IPS DF 6.9 (cell line): ENCODE measurements at places on chromosomes 6 and 20.

DNA sequence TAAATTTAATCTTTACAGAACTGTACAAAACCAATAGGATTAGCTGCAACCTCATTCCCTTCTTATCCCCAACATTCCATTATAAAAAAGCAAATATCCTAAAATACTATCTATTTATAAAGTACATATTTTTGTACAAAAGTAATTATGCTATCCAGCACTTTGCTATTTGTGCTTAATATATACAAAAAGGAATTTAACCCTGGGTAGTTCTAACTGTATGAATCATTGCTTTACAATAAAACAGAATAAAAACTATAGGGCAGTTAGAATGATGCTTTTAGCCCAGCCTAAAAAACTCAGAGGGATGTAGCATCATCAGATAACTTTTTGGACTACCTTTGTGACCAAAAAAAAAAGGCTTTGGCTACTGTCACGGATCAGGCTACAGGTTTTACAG, 49.9 kb upstream of the KLHL31 start:
- DNase-seq, result no peak

DNA sequence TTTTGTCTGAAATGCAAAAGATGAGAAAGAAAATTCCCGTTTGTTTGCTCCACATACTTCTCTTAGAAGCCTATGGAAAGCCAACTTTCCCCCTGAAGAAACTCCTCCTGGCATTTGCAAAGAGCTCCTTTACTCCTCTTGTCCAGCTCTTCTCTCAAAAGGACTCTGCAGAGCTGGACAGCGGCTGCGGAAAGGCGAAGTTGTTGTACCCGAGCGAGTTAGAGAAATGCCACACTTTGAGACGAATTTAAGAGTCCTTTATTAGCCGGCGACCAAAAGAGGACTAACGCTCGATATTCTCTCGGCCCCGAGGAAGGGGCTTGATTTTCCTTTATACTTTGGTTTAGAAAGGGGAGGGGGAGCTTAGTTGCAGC, 157.8 kb downstream of the TRIM27 start:
- DNase-seq, result no peak

DNA sequence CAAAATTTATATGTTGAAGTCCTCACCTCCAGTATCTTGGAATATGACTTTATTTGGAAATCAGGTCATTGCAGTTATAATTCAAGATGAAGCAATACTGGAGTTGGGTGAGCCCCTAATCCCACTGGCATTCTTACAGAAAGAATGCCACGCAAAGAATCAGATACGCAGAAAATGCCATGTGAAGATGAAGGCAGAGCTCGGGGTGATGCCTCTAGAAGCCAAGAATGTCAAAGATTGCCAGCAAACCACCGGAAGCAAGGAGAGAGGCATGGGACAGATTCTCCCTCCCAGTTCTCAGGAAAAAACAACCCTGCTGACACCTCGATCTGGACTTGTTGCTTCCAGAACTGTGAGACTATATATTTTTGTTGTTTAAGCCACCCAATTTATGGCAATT, 273.4 kb upstream of the CITED2 start:
- DNase-seq, result no peak

- DNase-seq, result no peak
Measured at GRCh38 chr20:38700141-38700540, 24.1 kb upstream of the SLC32A1 start.

DNA sequence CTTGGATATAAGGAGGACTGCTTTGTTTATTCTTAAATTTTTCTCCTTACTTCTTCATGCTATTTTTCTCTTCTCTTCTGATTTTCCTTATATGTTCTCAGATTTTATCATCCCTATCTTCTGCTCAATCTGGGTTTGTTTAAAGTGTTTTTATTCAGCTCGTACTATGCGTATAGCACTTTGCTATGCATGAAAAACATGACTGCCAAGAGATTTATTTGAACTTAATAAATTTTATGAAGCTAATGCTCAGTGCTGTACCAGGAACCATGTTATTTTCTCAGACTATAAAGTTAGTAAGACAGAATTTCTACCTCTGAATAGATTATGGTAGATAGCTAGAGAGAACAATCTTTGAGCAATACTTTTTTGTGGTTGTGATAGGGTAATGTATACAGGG, 305.9 kb downstream of the LAMA2 start:
- no peak for DNase-seq

DNA sequence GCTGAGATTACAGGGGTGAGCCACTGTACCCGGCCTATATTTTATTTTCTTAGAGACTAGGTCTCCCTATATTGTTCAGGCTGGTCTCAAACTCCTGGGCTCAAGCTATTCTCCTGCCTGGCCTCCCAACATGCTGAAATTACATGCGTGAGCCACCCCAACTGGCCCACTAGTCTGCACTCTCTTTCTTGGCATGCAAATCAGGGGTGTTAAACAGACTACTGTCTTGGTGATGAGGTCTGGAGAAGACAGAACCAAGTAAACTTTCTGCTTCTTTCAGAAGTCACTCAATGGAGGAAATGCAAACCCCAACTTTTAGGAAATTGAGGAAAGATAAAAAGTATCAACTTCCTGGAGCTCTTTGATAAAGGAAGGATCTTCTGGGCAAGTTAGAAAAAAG, 8.0 kb upstream of the TUBB2B start:
- DNase-seq, result no peak

- DNase-seq, result no peak
Measured at GRCh38 chr20:719068-719467, 43.5 kb upstream of the SCRT2 start.

DNA sequence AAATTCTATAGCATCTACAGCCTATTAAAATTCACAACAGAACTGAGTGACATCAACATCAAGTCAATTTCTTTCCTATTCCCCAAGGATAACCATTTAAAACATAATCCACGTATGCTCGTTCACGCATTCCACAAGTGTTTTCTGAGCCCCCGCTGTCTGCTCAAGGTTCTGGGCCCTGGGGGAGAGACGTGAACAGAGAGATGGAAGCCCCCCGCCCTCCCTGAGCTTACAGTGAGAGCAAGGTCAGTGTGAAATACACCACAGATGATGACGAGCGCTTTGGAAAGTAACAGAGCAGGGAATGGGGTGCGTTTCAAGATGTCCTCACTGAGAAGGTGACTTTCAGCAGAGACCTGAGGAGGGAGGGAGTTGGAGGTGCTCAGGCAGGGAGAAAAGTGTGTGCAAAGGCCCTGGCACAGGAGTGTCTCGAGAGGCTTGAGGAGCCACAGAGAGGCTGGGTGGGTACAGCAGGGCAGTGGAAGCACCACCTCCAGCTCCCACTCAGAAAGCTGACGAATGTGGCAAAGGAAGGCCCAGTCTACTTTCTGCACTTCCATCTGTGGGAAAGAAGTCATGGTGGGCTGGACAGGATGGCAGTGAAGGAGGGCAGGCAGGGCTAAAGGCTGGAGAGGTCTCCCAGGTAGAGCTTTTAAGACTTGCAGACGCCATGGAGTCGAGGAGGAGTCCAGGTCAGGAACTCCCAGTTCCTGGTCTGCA, 88.3 kb downstream of the DLL1 start:
- no peak for DNase-seq

DNA sequence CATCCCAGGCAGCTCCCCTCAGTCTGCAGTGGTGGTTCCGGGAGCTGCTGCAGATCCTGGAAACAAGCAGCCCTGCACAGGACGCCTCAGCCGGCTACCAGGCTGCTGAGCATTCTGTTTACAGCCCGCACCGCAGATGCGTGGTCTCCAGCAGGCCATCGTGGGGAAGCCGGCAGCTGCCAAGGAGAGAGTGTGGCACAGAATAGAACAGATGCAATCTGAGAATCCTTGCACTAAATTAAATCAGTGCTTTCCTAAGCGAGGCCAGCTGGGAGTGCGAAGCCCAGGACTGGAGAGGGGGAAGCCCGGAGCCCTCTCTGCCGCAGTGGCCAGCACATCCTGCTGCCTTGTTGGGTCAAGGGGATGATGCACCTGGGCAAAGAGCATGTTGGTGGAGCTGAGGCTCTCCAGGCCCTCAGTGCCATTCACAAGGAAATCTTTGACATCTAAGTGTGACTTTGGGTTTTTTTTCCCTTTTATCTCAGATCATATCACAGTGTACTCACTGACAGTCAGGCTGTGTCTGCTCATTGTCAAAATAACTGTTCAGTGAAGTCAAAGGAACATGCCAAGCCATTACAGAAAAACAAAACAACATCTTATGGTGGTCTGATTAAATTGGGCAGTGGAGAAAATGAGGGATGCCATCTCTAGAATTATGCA, 118.1 kb downstream of the SYNDIG1 start:
- no peak for DNase-seq

DNA sequence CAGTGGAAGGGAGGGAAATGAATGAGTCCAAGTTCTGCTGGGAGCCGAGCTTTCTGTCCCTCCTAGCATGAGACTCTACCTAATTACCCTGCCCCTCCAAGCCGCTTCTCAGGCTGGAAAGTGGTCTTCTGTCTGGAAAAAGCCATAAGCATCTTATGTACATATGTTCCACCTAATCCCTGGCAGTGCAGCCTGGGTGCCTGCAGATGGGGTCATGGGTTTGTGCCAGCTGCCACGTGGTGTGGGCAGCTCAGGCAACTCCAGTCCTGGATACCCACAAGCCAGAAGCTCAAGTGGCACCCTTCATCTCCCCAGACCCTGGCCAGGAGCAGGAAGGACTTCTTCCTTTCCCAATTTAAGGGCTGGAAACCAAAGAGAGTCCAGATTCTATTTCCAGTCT, 253.1 kb downstream of the LY86 start:
- no peak for DNase-seq
